Activated T-cell treated with anti-CD3 and anti-CD28 coated beads for 48 hours (primary cell): ENCODE measurements at places on chromosomes 12 and 14.

DNA sequence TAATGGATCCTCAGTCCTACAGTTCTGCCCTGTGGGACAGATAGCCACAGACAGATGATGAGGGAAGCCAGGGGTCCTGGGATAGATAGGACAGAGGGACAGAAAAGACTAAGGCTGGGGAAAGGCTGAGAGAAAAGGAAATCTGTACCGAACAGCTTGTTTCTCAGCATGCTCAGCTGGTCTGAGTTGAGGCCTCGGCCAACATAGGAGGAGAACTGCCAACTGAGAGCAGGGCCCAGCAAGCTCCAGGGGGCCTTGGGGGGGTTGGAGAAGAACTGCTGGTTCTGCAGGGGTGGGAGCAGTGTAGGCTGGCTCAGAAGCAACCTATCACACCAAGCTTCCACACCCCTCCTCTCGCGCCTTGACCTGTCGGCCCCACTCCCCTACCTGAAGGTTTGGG lies 10.1 kb downstream of the IL23A start:
- DNase-seq, result no peak

- DNase-seq, result no peak
These were observed 28.8 kb upstream of the RPLP0 start for GRCh38 chr12:120229487-120230325.

GRCh38 chr12:473198-473597 lies 13.5 kb downstream of the B4GALNT3 start:
- DNase-seq, result no peak

DNA sequence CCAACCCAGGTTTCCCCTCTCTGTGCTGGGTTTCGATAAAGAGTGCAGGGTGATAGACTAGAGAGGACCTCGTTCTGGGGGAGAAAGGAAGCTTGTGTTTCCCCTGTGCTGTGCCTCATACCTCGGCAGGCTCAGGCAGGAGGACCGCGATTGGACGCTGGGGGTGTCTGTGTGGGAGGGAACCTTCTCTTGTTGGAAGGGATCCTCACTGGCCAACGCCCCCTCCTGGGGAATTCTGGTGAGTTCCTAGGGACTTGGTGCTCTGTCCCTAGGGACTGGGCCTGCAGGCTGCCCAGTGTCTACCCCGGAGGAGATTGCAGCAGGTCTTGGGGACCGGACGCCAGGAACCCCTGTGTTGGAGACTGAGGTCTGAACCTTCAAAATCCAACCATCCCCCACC lies 157.4 kb upstream of the PRMT8 start:
- DNase-seq, result no peak

DNA sequence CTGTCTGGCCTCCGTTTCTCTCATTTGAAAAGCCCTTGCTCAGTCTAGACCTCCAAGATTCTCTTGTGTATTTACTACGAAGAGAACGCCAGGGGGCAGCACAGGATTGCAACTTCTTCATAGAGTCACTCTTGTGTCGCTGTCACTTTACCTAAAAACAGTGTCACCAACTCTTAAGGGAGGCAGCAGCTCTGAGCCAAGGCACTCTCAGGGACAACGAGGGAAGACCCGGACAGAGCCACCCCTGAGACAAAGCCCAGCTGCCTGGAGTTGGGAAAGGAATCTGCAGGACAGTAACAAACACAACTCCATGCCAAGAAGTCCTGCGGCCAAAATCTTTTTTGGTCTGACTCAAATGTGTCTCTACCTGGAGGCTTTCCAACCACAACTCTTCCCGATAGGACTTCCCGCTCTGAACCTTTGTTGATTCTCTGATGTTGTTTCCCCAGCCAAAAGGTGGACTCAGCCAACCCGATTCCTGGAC lies 9.6 kb upstream of the RPAP3 start:
- DNase-seq, result peak; percentile 60

DNA sequence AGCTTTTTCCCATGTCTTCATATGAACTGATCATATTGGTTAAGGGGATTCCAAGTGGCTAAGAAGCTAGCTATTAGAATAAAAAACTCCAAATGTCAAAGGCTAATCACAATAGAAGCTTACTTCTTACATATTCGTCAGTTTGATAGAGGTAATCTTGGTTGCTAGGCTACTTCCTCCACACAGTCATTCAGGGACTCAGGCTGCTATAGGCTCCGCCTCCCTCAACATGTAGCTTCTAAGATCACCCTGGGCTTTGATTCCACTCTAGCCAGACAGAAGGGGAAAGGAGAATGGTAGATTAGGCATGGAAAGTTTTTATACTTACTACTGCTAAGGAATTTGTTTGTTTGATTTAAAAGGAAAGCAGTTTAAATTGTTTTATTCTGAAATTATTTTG lies 207.9 kb downstream of the EFCAB11 start:
- no peak for DNase-seq

- no peak for DNase-seq
These were observed 25.2 kb downstream of the POLE start for GRCh38 chr12:132661972-132662371.

- DNase-seq, result no peak
These were observed 89.3 kb upstream of the DHRS4 start for GRCh38 chr14:23864259-23864658.

GRCh38 chr12:21604245-21605101 lies at the start of gene GYS2:
Gene GYS2 (minus strand): TSS chr12:21604847. CDS start chr12:21604592, 255 bp downstream.
- no peak for DNase-seq

- no peak for DNase-seq
These were observed 29.4 kb downstream of the CORO1C start for GRCh38 chr12:108701779-108702441.

- no peak for DNase-seq
These were observed 939 bp downstream of the NPC2 start for GRCh38 chr14:74491956-74492775.

DNA sequence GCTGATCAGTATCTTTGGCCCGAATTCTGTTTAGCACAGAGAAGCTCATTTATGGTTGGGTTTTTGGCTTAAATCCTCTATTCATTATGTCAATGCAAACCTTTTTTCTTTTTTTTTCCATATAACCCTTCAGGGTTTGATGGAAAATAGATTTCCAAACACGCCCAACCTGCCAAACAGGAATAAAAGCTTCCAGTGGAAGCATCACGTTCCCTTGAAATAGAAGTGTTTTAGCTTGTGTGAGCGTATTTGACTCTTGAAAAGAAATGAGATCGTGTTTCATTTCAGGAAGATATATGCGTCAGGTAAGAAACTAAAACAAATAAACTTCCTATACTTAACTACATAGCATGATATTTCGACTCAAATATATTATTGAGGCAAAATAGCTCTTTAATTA lies at the start of gene PIK3C2G:
Gene PIK3C2G, plus strand, starts transcription at position 246 of the 400 bp plus-strand sequence. CDS start 20,564 bp downstream, outside the sequence.
- no peak for DNase-seq

DNA sequence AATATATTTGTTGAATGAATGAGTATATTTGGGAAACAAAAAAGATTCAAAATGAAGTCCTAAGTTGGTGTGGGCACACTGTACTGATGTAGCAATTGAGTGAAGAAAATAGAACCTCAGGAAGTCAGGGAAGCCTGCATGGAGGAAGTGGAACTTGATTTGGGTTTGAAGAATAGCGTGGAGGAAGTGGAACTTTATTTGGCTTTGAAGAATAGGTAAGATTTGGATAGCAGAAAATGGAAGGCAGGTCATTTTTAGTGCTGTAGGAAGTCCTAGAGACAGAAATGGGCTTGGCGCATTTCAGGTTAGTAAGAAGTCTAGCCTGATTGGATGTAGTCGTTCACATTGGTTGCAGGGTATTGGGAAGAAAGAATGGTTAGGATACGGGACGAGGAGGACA lies 5.4 kb downstream of the C12orf75 start:
- no peak for DNase-seq

GRCh38 chr14:97408503-97408902 lies 611.3 kb downstream of the VRK1 start:
- DNase-seq, result no peak

- no peak for DNase-seq
These were observed 41.6 kb downstream of the TRHDE start for GRCh38 chr12:72313806-72314205.

- DNase-seq, result no peak
These were observed 12.9 kb downstream of the C14orf93 start for GRCh38 chr14:22996768-22997654.

DNA sequence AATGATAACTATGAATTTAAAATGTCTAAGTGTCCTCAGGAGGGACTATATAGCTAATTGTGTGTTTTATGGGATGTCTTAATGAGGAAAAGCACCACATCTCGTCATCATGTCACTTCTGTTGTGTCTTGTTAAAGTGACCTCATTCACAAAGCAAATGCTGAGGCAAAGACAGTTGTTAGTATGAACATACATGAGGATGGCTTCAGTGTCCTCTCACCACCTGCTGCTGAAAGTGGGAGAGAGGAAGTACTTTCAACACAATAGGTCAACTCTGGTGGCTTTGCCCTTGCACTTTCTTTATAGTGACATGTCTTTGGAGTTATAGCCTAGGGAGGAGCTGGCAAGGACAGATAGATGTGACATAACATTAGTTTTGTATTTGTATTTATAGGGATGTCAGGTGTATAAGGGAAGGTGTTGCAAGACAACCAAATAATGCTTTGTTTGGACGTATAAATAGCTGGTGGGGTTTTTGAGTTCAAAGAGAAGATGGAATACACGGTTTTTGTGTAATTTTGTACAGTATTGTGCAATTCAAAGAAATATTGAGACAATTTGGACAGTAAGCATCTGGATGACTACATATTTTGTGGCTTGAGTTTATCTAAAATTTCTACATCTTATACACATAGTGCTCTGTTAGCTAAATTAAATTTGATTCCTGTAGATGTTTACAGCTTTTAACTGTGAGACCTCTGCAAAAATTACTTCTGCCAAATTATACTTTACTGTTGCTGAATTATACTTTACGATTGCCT lies 131.7 kb upstream of the ATP2B1 start:
- no peak for DNase-seq

DNA sequence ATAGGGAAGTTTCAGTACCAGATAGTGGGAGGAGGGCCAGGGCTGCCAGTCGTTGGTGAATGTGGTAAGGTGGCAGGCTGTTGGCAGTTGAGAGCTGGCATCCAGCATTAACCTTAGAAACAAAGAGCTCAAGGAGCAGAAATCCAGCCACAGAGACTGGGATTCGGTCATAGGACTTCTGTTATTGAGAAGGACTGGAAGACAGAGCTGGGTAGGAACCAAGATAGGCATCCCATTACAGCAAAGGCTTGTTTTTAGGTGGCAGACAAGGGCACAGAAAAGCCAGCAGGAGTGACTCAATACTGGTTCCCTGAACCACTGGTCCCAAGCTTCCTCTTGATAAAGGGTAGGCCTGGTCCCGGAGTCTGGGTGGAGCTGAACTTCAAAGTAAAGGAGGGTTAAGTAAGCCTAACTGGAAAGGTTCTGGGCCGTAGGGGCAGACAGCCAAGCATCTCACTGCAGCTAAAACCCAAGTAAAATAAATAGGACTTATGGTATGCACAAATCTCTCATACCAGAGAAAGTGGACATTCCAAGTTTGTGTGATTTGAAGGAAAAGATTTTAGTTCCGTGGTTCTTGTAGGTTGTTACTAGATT lies 147.9 kb downstream of the ETV6 start:
- no peak for DNase-seq

GRCh38 chr12:64999148-64999425 lies 122.0 kb downstream of the WIF1 start:
- DNase-seq, result no peak

GRCh38 chr14:91509878-91510170 lies 286 bp downstream of the PPP4R3A start:
- DNase-seq, result no peak

- no peak for DNase-seq
These were observed 70.4 kb downstream of the TXNDC16 start for GRCh38 chr14:52481864-52482263.

DNA sequence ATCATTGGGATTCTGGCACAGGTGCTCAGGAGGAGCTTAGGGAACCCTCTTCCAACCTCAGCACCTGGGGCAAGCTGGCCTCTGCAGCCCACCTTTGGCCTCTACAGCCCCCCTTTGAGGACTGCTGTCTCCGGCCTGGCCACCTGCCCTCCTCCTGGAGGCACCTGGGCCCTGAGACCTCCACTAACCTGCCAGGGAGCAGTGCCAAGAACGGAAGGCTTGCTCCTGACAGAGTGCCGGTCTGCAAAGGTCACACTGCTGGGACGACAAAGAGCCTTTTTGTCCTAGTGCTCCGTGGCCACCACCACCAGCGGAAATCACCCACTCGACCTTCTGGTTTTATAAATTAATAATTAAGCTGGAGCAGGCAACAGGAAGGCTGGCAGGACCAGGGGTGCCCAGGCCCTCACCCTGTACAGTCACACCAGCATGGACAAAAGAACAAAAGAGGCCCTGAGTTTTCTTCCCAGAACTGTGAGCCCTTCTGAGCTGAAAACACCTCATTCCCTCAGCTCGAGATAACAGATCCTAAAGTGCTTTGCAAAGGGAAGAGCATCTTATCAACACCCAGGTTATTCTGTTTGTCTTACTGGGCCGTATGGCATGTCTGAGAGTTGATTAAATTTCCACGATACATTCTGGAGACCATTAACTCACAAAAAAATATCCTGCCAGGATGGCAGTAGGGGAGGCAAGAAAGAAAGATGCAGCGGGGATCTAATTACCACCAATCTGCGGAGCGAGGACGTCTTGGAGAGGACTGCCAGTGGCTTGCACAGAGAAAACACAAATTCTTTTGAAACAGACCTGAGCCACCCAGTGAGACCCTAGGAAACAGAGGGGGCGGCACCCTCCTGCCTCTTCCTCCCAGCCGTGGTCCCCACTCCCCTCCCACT lies 8.2 kb downstream of the TESC start:
- DNase-seq, result no peak

DNA sequence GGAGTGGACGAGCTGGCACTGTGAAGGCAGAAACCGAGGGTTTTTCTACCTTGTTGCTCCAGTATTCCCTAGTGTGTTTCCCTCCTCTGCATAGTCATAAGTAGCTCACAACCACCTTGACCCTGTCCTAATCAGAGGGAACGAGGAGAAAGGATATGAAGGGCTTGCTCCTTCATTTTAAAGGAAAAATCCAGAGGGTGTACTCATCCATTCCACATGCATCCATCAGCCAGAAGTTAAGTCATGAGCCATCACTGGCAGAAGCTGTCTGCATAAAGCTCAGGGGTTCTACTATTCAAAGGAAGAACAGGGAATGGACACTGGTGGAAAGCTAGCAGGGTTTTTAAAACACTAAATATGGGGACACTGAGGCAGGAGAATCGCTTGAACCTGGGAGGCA lies 84.3 kb upstream of the FOXN3 start:
- DNase-seq, result no peak

GRCh38 chr12:106251631-106252455 lies 4.0 kb upstream of the CKAP4 start:
- no peak for DNase-seq

DNA sequence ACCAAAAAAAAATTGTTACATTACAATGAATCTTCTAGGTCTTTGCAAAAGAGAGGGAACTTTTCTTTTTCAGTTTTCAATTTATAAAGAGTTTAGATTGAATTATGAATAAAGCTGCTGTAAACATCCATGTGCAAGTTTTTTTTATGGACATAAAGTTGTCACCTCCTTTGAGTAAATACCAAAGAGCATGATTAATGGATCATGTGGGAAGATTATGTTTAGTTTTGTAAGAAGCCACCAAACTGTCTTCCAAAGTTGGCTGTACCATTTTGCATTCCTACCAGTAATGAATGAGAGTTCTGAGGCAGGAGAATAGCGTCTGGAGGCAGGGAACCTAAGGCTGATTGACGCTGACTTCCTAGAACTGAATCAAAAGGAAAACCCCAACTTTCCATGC lies 30.2 kb downstream of the LEMD3 start:
- DNase-seq, result no peak
